ENCODE measurements at places on chromosomes 16 and 17. TPM values are rescaled to one million over a fixed set of nuclear protein-coding genes. Genes with fewer than 3 reads are reported as not detected.

DNA sequence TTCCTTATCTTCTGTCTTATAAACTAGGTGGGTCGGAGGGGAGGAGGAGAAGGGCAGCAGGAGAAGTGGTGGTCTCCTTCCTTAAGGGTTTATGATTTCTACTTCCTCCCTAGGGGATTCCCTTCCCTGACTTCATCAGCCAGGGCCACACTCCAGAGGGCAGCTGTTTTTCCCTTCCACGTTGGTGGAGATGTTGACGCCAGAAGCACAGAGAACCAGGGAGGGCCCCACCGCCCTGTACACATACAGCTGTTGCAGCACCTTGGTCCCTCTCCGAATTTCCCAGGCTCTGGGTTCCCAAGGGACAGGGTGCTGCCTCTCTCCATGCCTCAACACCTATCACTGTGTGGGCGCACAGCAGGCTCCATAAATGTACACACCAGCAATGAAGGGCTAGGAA, 5.6 kb upstream of the SLC6A4 start:
- no peak for DNase-seq

- no peak for DNase-seq
Measured at GRCh38 chr17:4154201-4154600, 11.2 kb downstream of the CYB5D2 start.

DNA sequence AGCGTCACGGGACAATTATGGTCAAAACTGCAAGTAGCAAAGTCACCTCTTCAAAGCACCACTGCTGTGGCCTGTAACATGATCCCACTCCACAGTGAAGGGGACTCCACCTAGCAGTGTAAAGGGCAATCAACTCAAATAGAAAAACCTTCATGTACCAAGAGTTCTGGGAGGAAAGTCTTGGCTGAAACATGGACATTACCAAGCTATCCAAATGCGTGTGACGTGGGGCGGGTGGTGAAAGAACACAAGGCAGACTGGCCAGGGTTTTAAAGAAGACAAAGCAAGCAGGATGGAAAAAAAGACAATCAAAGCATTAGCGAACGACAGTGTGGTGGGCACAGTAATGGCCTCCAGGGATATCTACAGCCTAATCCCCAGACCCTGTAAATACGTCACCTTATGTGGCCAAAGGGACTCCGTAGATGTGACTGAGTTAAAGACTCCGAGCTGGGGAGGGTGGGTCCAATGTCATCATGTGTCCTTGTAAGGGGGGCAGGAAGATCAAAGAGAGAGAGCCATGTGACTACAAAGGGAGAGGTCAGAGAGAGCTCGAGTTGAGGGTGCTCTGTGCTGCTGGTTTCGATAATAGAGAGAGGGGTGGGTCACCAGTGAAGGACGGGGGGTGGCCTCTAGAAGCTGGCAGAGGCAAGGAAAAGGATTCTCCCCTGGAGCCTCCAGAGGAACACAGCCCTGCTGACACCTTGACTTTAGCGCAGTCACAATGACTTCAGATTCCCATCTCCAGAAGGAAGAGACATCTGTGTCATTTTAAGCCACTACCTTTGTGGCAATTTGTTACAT, 6.0 kb downstream of the HSDL1 start:
- no peak for DNase-seq

DNA sequence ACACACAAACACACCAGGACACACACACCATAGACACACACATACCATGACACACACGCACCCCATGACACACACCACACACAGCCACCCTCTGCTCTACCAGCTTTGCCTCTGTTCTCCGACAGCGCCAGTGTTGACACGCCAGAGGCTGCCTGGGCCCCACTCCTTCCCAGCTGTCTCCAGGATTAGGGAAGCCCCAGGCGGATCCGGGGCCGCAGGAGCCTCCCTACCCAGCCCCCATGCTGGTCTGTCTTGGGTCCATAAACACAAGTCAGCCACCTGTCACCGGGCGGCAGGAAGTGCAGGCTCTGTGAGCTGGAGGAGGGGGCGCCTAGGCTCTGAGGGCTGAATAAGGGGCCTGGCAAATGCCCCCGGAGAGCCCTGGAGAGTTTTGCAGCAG, 10.5 kb downstream of the TBC1D16 start:
- DNase-seq, result no peak

Gene SMIM5
- total RNA-seq, result 41.6 TPM

Gene ABCA8
- 42.1 TPM for total RNA-seq

DNA sequence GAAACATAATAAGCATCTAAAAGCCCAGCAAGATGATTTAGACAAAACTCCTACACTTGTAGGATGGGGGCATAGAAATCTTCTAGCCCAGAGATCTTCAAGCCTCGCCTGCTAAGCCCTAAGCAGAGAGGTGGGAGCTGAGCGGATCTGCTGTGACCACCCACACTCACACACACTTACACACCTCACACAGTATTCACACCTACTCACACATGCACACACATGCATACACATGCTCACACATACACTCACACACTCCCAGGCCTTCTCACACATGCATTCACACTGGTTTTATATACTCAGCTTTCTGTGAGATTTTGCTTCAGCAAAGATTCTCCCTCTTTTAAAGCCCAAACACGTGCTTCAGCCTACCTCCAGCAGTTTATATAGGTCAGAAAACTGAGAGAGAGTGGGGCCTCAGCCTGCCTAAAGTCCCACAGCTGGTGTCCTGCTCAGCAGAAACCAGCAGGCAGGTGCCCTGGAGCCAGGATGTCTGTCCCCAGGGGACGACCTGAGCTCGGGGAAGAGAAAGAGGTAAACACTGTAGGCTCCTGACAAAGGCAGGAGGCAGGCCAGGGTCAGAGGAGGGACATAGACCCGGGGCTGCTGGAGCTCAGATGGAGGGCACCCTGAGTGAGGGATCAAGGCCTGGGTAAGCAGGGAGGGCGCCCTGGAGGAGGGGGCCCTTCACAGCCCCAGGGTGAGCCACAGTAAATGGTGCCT, 12.0 kb upstream of the KRT19 start:
- DNase-seq, result no peak
